ENCODE measurements at places on chromosomes 4 and X.

GRCh38 chr4:25104591-25104990 is 55.7 kb downstream of the SEPSECS start:
- DNase-seq: no peak

- no peak for DNase-seq
Observed at GRCh38 chr4:38601244-38601915, 62.6 kb upstream of the KLF3 start.

DNA sequence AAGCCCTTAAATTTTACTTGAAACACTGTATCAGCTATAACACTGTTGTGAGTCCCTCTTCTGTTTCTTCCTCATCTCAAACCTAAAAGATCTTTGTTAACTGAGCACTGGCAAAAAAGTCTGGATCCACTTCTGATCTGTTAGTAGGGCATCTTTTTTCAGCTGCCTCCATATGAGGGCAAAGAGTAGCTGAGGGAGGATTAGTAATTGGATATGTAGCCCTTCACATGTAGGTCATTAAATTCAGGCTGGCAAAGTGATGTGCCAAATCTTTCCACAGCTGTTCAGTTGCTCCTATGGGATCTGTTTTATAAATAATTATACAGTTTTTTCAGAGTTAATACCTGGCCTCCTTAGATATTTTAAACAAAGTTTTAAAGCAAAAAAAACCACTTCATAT is 1.1 kb upstream of the TRMT10A start:
- no peak for DNase-seq

DNA sequence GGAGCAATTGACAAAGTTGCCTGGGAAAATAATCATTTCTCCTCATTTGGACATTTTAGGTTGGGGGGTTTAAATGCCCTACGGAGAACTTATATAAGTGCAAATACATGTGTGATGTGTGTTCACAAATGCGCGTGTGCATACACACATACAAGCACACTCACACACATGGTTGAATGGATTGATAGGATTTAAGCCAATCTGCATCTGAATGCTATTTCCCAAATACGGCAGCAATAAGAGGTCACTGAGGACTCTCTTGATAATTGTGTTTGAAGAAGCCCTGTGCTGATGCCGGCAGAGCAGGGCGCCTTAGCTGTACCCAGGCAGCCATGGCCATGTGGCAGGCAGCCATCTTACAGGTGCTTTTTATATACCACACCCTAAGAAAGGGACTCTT is 165.3 kb upstream of the LEF1 start:
- DNase-seq: no peak

DNA sequence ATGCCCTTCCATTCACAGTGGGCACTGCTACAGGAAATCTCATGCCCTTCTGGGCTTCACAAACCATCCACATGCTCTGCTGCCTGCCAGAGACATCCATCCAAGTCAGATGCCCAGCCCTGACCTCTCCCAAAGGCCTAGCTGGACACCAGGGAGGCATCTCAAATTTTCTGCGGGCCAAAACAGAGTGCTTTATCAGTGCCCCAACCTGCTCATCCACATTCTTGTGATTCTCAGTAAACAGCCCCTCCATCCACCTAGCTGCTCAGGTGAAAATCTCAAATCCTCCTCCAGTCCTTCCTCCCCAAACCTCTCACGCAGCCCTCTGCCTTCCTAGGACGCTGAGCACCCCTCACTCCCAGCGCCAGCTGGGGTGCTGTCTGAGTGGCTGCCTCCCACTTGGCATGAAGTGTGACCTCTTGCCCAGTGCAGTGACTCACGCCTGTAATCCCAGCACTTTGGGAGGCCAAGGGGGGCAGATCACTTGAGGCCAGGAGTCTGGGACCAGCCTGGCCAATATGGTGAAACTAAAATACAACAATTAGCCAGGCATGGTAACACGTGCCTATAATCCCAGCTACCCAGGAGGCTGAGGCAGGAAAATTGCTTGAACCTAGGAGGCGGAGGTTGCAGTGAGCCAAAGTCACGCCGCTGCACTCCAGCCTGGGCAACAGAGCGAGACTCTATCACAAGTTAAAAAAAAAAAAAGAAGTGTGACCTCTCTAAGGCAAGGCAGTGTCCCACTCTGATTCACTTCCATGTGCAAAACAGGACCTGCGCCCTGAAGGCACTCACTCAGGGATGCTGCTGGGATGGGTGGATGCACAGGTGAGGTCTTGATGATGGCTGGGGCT is 1.7 kb upstream of the AFAP1 start:
- DNase-seq: no peak

- DNase-seq: no peak
Observed at GRCh38 chr4:87856816-87857215, 24.0 kb downstream of the MEPE start.
